ENCODE measurements at places on chromosomes 6 and 20. TPM values are rescaled to one million over a fixed set of nuclear protein-coding genes. Genes with fewer than 3 reads are reported as not detected.

NMBR gene
- not detected for total RNA-seq

GNMT gene
- 10.5 TPM for total RNA-seq

ARHGAP40 gene
- 0.08 TPM for total RNA-seq

SUMO4 gene
- 0.84 TPM for total RNA-seq

SNX14 gene
- total RNA-seq: 79.1 TPM

SOBP gene
- total RNA-seq: 2.3 TPM

DLK2 gene
- 1.0 TPM for total RNA-seq

NKX2-2 gene
- total RNA-seq: not detected

AIG1 gene
- 74.8 TPM for total RNA-seq

GABRR2 gene
- total RNA-seq: 1.7 TPM

LINC00237 gene
- not detected for total RNA-seq

HS3ST5 gene
- not detected for total RNA-seq

JPH2 gene
- total RNA-seq: 0.09 TPM

DEFB118 gene
- not detected for total RNA-seq

CLPSL1 gene
- total RNA-seq: not detected

LY6G6F gene
- 3.2 TPM for total RNA-seq

CPNE5 gene
- 0.42 TPM for total RNA-seq

CST8 gene
- not detected for total RNA-seq

SLC22A2 gene
- total RNA-seq: not detected
